ENCODE measurements at places on chromosomes 2 and 18.

- DNase-seq, result no peak
Measured at GRCh38 chr2:152560166-152560565, 157.1 kb downstream of the PRPF40A start.

DNA sequence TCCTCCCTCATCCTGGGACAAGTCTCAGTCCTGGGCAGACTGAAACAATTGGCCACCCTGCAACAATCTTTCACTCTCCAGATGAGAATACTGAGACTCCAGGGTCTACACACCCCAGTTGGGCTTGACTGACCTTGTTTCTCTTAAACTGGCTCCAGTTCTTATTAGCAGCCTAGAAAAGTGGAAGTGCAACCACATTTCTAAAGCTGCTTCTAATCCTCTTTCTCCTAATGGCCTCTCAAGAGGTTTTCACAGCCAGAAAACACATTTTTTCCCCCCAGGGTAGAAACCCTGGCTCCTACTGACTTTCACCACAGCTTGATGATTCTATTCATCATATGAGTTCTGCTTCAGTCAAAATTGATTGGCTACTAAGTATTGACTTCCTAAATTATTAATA, 45.8 kb downstream of the SLC4A5 start:
- DNase-seq, result no peak

DNA sequence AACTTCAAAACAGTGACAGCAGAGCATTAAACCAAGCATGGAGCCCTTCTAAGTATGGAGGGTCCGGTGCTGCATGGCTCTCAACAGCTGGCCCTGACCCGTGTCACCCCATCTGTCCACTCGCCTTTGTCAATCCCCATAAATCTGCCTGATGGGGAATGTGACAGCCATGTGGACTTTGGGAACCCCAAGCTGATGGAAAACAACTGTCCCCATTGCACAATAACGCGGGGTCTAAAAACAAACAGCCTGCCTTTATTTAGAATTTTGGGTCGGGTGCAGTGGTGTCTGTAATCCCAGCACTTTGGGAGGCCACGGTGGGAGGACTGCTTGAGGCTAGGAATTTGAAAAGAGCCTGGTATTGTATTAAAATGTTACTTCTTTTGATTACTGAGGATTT, 17.1 kb upstream of the THADA start:
- DNase-seq, result no peak

DNA sequence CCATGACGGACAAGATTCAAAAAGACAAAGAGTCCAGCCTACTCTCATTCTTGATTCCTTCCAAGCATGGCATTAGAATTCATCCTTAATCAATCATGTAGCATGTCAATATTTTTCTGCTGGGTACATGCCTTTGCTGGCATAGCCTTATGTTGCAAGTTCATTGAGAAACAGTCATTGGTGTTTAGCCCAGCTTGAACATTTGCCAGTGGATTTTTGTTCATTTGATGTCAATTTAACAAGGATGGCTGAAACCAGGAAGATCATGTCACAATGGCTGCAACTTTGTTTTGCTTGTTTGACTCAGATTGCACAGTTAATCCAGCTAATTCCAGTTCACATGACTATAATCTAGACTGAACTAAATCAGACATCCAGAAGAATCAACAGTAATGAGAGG, 1132.2 kb downstream of the LRP1B start:
- no peak for DNase-seq

GRCh38 chr2:30582521-30582920, 135.5 kb downstream of the LCLAT1 start:
- no peak for DNase-seq

DNA sequence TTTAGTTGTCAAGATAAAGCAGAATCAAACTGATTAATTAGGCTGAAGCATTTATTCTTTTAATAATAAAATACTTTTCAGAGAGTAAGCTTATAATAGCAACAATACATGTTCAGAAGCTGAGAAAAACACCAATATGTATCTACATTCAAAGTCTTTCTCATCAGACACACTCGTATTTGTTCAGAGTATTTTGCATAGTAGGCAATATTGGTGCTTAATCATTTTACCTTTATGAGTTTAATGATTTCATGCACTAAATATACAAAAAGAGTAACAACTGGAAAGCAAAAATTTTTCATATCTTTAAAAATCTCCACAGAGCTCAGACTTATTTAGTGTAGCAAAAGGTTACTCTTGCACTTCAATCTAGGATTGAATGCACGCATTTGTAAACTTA, 313.9 kb downstream of the ZEB2 start:
- no peak for DNase-seq

GRCh38 chr2:177489719-177490301, 97.2 kb downstream of the AGPS start:
- DNase-seq, result no peak

DNA sequence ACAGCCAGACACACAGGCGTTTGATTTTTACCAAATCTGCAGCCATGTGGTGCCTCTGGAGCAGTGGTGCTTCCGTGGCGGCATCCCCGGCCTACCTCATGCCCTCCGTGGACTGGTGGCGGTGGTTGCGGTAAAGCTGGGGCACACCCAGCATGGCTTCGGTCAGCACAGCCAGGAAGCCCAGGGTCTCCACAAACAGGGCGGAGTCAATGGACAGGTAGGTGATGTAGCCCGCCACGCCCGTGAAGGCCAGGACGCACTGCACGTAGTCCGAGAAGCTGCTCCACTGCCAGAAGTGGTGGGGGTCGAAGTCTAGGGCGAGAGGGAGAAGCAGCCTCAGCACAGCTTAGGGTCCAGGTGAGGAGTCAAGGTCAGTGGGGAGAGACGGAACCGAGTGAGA, 32.4 kb downstream of the SLC66A2 start:
- DNase-seq, result no peak

DNA sequence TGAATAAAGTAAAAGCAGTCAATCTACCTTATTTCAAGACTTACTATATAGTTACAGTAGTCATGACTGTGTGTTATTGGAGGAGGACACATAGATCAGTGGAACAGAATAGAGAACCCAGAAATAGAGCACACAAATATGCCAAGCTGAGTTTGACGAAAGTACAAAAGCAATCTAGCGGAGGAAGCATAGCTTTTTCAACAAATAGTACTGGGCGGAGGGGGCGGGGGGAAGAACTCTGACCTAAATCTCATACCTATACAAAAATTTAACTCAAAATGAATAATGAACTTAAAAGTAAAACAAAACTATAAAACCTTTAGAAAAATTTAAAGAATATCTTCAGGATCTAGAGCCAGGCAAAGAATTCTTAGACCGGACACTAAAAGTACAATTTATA, 139.1 kb downstream of the AGPS start:
- DNase-seq, result no peak

- DNase-seq, result no peak
Measured at GRCh38 chr2:149189769-149190168, 140.6 kb upstream of the LYPD6 start.

DNA sequence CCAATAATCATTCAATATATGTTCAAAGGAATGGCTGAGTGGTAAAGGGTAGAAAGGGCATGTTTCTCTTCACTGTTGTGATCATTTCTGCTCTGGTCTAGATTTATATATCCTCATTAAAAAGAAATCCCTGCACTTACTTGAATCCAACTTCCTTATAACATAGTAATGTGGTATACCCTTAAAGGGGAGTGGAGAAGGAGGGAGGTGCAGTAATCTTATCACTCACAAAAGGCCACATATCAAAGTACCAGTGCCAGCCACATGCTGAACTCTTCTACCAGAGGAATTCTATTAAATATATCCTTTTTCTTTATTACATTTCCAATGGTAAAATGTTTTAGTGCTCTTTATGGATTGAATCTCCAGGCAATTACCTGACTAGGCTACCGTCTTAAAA, 3.3 kb downstream of the KATNAL2 start:
- no peak for DNase-seq

Measured in T follicular helper cell (primary cell).